ENCODE measurements at places on chromosomes 13 and 19.

DNA sequence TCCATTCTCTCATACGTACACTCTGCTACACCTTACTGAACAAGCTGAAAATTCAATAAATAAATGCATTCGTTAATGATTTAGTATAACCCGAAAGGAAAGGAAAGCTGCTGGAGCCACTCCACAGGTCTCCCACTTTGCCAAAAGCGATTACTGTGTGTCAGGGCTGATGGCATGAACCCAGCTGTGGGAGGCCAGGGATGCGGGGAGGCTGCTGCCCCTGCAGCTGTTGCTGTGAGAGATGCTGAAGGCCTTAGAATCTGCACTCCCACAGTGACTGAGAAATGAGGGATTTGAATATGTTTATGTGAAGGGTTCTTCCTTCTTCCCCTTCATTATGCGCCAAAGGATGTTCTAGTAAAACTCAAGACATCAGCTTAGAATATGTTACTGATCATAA is 58.7 kb upstream of the NBEA start:
- DNase-seq, result no peak

DNA sequence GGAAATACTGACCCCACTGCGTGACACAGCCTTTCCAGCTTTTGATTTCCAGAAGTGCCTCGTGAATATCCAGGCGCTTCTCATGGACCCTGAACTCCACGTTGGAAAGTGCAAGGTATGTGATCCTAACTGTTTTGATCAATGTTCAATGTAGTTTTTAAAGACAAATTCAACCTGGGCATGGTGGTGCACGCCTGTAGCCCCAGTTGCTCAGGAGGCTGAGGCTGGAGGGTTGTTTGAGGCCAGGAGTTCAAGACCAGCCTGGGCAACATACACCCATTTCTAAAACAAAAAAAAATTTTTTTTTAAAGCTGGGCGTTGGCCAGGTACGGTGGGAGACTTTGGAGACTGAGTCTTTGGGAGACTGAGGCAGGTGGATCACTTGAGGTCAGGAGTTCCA is 31.3 kb downstream of the CATSPERD start:
- DNase-seq, result no peak

GRCh38 chr19:4521170-4521887 is 3.0 kb upstream of the PLIN4 start:
- DNase-seq, result no peak

DNA sequence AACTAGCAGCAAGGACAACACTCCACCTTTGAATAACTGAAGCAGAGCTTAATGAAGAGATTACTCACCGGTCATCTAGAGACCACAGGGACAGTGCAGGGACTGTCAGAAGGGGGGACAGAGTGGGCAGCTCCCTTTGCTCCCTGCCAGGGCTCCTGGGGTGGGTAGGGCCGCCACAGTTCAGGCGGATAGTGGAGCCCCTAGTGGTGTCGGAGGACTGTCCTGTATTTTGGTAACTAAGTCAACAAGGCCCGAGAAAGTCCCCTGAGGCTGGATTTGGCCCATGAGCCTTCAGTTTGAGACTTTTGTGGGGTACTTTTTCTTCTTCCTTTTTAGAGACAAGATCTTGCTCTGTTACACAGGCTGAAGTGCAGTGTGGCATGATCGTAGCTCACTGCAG is 44.6 kb downstream of the GJA3 start:
- DNase-seq, result no peak

GRCh38 chr13:72657379-72657778 is 70.0 kb downstream of the MZT1 start:
- DNase-seq, result no peak

DNA sequence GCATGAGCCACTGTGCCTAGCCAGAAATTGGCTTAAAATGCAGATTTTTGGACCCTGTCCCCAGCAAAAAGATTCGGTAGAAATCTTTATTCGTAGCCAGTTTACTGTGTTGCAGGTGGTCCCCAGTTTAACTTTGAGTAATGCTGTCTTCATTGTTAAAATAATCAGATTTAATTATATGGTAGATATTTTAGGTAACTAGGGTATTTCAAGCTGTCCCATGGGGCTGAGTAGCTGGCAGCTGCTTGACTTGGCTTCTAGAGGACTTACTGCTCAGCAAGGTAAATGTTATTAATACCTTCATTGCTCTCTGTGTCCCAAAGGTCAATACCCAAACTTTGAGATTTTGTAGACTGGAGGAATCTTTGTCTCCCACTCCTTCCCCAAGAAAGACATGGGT is 21.1 kb downstream of the LSM14A start:
- no peak for DNase-seq

DNA sequence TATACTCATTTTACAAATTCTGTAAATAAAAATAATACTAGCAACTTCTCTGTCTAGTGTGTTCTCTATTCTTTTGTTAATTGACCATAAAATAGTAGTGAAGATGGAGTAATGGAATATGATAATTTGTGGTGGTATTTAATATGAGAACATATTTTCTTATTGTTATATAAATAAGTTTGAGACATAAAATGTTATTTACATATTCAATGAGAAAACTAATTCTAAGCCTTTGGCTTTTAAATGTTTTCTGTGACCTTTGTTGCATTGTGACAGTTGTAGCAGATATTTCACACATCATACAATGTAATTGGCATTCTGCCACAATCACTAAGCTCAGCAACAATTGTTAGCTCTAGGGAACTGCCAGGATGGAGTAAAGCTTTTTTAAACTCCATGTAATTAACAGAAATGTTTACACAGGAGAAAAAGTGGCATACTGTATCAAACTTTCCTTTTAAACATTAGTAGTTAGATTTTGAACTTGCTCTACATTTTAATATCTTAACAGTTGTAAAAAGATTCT is 562.1 kb upstream of the PCDH9 start:
- no peak for DNase-seq

DNA sequence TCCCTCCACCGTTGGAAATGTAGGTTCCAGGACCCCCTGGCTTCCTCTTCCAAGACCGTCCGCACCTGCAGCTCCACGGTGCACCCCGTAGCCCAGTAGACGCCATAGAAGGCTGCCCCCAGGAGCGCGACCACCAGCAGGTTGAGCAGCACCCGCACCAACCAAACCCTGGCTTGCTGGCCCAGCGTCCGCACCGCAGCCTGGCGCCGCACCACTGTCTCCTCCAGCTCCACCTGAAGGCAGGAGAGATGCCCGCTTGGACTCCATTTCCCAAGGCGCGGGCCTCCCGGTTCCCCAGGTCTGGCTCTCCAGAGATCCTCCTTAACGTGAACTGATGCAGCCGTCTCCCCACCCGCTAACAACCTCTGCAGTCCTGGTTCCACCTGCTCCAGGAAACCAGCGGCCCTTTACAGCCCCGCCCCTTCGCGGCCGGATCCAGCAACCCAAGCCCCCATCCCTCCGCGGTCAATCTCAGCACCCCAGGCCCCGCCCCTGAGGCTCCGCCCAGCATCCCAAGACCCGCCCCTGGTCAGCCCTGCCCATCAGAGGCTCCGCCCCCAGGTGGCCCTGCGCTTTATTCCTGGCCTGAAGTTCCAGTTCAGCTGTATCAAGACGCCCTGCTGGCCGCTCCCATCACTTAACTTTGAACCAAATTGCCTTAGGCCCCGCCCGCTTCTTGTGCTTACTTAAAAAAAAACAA is 5.0 kb upstream of the LENG1 start:
- DNase-seq, result peak; percentile 85

DNA sequence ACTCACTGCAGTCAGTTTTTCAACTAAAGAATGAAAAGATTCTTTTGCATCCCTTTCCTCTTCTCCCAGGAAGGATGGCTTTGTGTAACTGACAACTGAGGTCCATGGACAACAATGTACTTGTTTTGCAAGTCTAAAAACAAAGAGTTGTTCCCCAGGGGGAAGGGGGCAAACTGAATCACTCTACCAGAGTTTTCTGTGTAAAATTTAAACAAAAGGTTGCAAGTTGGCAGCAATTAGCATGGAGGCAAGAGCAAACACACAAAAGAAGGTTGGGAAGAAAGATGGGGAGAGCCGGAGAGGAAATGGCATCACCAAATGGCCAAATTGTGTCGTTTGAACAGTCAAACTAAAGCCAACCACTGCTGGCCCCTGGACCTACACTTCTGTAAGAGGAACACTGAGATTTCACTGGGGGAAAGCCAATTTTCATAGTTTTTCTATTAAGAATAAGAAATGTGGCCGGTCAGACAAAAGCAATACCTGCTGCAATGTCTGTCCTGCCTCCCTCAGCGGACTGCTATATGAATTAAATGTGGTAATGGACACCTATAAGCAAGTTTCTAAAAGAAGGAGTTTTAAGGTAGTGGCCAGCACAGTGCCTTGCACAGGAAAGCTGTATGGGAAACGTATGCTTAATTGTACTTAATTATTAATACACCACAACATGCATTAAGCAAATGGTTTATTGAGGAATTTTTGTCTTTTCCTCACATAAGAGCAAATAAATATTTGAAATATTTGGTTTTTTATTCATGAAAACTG is 16.1 kb upstream of the SACS start:
- DNase-seq, result no peak

GRCh38 chr13:30392681-30393045 is 29.6 kb upstream of the UBE2L5 start:
- no peak for DNase-seq
